Adrenal gland (tissue), 19 donors: ENCODE measurements at places on chromosomes 13 and 19. TPM values are rescaled to one million over a fixed set of nuclear protein-coding genes. Genes with fewer than 3 reads are reported as not detected.

- no peak for DNase-seq
- peak overlapping the region; percentile 54 for H3K27ac ChIP-seq
- H3K27me3 ChIP-seq, result no peaks in the 10 kb centered on the region
Measured at GRCh38 chr19:37719927-37720265, 335 bp upstream of the ZNF607 start.

GRCh38 chr19:38949580-38950367, 19.0 kb downstream of the MRPS12 start:
- peaks cover 8% of the 10 kb centered on the region for H3K4me1 ChIP-seq
- peak; percentile 94 for DNase-seq
- H3K27me3 ChIP-seq, result no peaks in the 10 kb centered on the region
- H3K27ac ChIP-seq, result no peak overlapping the region

DNA sequence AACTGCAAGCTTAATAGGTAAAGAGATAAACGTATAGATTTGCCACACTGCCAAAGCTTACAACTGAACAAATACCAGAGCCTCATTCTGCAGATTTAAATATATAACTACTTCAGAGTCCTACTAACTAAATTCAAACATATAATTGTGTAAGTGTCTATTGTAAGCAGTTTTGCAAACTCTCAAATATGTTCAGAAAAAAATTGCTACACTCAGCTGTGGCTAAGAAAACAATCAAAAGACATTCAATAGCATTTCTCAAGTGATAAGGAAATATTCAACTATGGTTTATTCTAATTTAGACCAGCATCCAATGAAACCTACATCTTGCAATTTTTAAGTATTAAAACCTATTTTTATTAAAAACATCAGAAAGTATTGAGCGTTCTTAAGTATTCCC, 202.4 kb downstream of the KCTD12 start:
- no peak for DNase-seq
- H3K27ac ChIP-seq, result no peak overlapping the region
- no peak overlapping the region for H3K4me3 ChIP-seq
- H3K36me3 ChIP-seq, result no peaks in the 10 kb centered on the region
- peaks cover 7% of the 10 kb centered on the region for H3K4me1 ChIP-seq

DNA sequence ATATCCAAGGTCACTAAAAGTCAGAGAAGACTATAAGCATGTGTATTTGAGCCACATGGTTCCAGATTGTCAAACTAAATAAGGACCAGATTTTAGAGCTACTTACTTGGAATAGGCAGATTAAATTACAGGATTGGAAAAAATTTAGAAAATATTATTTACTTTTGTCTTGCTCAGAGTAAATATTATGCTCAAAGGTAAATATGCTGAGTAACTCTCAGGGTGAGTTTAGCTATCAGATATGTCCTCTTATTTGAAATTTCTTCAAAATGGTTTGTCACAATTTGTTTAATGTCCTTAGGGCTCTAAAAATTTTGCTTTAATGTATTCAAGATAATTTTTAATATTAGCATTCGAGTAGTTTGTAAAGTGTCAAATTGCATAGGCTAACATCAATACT, 2455.2 kb downstream of the PCDH9 start:
- H3K27me3 ChIP-seq, result no peaks in the 10 kb centered on the region
- no peaks in the 10 kb centered on the region for H3K4me1 ChIP-seq
- no peak for DNase-seq
- no peaks in the 10 kb centered on the region for H3K36me3 ChIP-seq
- H3K27ac ChIP-seq, result no peak overlapping the region

DNA sequence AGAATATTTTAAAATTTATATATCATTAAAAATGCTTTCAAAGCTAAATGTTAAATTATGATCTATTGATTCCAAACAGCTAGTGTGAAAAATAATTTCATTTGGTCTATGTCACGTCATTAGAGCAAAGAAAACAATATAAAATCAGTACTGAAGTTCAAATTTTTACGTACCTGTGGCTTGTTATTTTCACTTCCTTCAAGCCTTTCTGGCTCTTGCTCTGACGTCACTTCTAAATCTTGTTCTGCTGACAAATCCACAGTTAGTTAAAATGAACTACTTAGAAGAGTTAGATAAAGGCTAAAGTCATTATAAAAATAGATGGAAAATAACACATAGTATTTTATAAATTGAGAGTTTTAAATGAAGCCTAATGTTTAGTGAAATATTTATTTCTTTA, 147.7 kb upstream of the TUBA3C start:
- no peaks in the 10 kb centered on the region for H3K36me3 ChIP-seq
- no peaks in the 10 kb centered on the region for H3K4me1 ChIP-seq
- H3K4me3 ChIP-seq, result no peak overlapping the region
- H3K27me3 ChIP-seq, result no peaks in the 10 kb centered on the region
- no peak for DNase-seq

The MAST1 gene
- 1.9 TPM for total RNA-seq

DNA sequence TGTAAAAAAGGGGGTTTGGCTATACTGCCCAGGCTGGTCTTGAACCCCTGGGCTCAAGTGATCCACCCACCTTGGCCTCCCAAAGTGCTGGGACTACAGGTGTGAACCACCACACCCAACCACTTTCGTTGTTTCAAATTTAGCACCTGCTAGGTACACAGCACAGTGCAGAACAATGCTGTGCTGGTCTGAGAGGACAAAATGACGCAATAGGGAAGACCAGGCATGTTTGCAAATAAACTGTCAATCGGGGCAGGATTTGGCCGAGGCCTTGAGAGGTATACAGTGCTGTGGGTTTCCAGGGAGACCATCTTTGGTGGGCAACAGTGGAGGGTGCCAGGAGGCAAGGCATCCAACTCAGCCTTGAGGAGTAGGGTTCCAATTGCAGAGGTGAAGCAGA, 37.0 kb downstream of the ATP12A start:
- no peaks in the 10 kb centered on the region for H3K27me3 ChIP-seq
- no peak overlapping the region for H3K27ac ChIP-seq
- no peak overlapping the region for H3K4me3 ChIP-seq
- no peaks in the 10 kb centered on the region for H3K36me3 ChIP-seq
- no peak for DNase-seq

- peak; percentile 94 for DNase-seq
- H3K4me1 ChIP-seq, result peaks cover 62% of the 10 kb centered on the region
- peak overlapping the region; percentile 70 for H3K4me3 ChIP-seq
- peak overlapping the region; percentile 100 for H3K27ac ChIP-seq
- peaks cover 2% of the 10 kb centered on the region for H3K36me3 ChIP-seq
Measured at GRCh38 chr19:42279902-42280814, 11.1 kb downstream of the CIC start.

- H3K27ac ChIP-seq, result no peak overlapping the region
- H3K27me3 ChIP-seq, result no peaks in the 10 kb centered on the region
- no peak for DNase-seq
- no peaks in the 10 kb centered on the region for H3K4me1 ChIP-seq
- no peaks in the 10 kb centered on the region for H3K36me3 ChIP-seq
Measured at GRCh38 chr13:19158006-19158405, 23.6 kb downstream of the TUBA3C start.

GRCh38 chr13:91889641-91890040, 491.2 kb downstream of the GPC5 start:
- no peak overlapping the region for H3K4me3 ChIP-seq
- no peaks in the 10 kb centered on the region for H3K27me3 ChIP-seq
- H3K36me3 ChIP-seq, result no peaks in the 10 kb centered on the region
- no peak overlapping the region for H3K27ac ChIP-seq

DNA sequence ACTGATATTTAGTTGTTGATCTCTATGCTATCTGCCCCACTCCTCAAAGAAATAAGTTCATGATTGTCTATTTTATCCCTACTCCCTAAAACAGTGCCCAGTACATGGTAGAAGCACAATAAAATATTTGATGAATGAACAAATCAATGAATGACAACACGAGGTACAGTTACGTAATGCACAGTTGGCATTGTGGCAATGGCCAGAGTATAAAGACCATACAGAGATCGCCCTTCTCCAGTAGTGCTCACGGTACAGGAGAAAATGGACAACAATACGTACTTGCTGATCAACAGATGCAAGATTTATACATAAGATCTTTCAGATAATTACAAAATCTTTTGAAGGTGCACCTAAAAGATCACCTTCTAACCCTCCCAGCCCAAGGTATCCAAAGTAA, 225.4 kb downstream of the KLF12 start:
- H3K4me1 ChIP-seq, result peaks cover 6% of the 10 kb centered on the region
- H3K4me3 ChIP-seq, result no peak overlapping the region
- H3K36me3 ChIP-seq, result no peaks in the 10 kb centered on the region
- DNase-seq, result no peak
